Fibroblast of skin of left quadriceps (primary cell): ENCODE measurements at places on chromosomes 3 and 15.
A peak's percentile ranks its signal among the peaks of the same experiment; 100 is the strongest.

GRCh38 chr3:101513419-101513986 is 491 bp upstream of the SENP7 start:
- no peak for DNase-seq

GRCh38 chr15:100192097-100193080 is 149.4 kb downstream of the ADAMTS17 start:
- no peak for DNase-seq

DNA sequence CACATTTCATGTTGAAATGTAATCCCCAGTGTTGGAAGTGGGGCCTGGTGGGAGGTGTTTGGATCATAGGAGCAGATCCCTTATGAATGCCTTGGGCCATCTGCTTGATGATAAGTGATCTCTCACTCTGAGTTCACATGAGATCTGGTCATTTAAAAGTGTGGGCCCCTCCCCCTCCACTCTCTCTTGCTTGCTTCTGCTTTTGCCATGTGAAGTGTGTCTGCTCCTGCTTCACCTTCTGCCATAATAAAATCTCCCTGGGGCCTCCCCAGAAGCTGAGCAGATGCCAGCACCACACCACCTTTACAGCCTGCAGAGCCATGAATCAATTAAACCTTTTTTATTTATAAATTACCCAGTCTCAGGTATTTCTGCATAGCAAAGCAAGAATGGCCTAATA is 14.2 kb upstream of the CD200R1L start:
- DNase-seq = no peak

DNA sequence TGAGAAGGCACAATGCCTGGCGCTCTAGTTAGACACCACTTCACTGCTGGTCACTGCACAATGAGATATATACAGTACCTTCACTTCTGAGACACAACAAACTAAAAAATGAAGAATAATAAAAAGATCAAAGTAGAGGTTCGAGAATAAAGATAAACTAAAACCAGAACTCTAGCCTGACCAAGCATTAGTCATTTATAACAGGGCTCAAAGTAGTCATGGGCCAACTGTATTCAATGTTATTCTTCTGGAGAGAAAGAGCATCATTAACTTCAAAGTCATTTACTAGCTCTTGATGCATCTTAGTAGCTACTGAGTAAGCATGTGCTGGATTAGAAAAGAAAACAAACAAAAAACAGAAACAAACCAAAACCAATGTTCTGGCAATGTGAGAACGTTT is 145.2 kb downstream of the SSR3 start:
- DNase-seq = no peak

DNA sequence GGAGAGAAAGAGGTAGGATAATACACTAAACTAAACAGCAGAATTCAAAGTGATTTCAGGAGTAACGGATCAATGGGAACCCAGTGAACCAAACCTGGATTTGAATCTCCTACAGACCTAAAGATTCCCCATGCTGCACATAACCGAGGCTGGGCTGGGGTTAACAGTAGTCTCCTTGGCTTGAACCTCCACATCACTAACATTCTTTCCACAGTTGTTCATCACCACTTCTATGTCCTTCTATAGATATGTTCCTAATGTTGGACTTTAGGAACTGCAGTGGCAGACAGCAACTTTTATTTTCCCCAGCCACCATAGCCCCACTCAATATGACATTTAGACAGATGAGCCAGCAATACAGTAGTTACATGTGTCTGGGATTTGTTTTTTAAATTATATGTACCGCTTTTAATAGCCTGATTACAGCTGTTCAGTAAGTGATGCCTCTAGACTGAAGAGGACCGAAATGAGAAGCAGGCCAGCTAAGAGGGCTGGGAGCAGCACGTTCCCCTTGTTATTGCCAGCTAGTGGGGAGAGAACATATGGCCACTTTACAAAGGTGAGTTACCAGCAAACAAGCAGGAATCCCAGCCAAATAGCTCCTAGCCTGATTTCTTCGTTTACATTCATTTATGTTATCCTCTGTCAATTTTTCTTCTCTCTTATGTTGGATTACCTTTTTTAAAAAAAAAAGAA is 472.6 kb upstream of the CDIN1 start:
- DNase-seq = peak; percentile 20

GRCh38 chr15:73784291-73784690 is 31.1 kb upstream of the INSYN1 start:
- no peak for DNase-seq

- no peak for DNase-seq
Measured at GRCh38 chr3:161549261-161549660, 52.7 kb downstream of the OTOL1 start.

- no peak for DNase-seq
Measured at GRCh38 chr15:101028321-101028720, 109.2 kb downstream of the LRRK1 start.

GRCh38 chr3:175432376-175433025 is 573.4 kb downstream of the NAALADL2 start:
- peak; percentile 89 for DNase-seq

DNA sequence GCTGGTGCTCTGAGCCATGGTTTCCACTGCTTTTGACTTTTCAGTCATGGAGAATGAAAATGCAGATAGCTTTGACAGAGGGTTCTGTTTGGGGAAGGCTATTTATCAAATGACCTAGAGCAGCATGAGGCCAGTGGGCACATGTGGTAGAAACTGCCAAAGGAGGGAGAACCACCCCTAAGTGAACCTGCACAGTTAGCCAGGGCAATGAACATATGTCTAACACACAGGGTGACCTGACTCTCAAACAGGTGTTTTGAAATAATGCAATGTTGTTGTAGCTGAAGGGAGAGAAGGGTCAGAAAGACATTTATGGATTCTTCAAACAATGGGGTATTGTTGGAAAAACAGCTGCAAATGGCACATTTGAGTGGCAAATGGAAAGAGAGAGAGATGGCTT is 174.4 kb upstream of the FAM3D start:
- DNase-seq = no peak

DNA sequence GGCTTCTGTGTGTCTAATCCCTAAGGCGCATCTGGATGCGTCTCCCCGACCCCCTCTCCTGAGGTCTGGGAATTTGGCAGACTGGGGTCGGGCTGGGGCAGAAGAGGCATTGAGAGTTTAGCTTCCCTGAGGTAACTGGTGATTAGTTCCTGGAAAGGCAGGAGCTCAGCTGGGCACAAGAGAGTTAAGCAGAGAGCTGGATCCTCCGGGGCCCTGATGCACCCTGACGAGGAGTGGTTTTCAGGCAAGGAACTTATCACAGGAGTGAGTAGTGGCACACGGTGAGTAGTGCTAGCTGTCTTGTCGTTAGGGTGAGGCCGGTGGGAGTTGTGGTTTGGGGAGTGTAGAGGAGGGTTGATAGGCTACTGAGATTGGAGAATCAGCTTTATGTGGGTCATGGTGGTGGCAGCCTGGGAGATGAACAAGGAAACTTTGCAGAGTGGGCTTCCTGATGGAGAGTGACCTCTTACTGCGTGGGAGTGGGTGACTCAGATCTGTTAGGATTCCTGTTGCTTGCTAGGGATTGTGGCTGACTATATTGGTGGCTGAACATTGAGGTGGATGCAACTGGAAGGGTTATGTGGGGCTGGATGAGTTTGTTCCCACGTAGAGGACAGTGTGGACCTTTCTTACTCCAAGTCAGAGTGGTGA is 897 bp downstream of the RAD54L2 start:
- DNase-seq = no peak

DNA sequence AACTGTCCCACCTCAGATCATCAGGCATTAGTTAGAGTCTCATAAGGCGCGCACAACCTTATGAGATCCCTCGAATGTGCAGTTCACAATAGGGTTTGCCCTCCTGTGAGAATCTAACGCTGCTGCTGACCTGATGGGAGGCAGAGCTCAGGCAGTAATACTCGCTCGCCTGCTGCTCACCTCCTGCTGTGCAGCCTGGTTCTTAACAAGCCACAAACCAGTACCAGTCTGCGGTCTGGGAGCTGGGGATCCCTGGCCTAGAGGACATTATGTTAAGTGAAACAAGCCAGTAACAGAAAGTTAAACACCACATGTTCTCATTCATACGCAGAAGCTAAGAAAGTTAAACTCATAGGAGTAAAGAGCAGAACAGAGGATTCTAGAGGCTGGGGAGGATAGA is 47.0 kb downstream of the MAP3K13 start:
- DNase-seq = no peak

DNA sequence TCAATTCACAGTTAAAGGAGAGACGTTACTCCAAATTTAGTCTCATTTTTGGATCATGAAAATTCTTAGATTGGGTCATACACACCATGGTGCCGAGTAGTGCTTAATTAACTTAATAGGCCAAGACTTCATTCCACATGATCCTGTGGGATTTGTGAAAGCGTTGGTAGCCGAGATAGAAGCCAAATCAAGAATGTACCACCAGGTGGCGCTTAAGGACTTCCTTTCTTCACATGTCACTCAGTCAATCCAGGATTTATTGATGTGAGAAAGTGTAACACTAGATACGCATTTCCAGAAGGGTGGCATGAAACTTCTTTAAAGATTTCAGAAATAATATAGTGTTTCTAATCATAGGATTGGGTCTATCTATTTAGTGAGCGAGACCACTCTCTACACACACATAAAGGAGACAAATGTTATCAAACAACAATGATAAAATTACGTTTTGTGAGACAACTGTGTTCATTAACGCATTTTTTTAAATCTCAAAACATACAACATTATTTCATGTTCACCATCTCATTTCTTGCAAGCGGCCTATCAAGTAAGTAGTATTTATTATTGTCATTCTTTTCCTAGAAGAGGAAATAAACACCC is 436.1 kb downstream of the CHL1 start:
- peak; percentile 17 for DNase-seq

GRCh38 chr15:27219636-27220035 is 248.7 kb downstream of the GABRG3 start:
- DNase-seq = peak; percentile 40

GRCh38 chr3:126442094-126442855 is 33.4 kb downstream of the ZXDC start:
- DNase-seq = no peak

DNA sequence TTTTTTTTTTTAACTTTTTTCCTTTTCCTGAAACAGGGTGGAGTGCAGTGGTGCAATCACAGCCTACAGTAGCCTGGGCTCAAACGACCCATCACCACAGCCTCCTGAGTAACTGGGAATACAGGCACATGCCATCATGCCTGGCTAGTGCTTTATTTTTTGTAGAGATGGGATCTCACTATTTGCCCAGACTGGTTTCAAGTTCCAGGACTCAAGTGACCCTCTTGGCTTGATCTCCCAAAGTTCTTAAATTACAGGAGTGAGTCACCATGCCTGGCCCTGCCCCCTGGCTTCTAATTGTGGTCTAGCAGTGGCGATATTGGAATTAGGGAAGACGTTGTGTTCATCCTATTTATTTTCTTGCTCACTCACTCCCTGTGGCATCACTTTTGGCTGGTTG is 1138.4 kb downstream of the SI start:
- no peak for DNase-seq

DNA sequence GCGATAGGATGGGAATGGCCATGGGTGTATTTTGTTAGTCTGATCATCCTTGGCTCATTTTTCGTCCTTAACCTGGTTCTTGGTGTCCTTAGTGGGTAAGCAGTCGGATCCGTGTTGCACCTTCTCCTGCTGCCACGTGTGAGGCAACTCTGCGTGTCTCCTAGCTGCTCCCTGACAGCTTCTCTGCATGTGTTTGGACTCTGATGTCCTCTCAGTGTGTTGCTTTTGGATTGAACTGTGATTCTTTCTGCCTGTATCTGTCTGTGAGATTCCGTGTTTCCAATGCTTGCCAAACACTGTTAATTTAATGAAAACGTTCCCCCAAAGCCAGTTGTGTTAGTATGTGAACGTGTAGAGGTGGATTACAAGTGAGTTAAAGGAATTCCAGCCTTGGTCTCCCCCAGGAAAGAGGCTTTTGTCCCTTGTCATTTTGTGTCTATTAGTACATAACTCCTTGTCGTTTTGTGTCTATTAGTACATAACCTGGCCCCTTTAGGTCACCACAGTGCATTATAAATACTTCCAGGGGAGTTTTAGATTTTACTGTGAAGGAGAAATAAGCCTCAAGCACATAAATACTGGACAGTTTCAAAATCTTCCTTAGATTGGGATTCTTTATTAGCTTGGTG is 172.4 kb downstream of the CHDH start:
- no peak for DNase-seq

DNA sequence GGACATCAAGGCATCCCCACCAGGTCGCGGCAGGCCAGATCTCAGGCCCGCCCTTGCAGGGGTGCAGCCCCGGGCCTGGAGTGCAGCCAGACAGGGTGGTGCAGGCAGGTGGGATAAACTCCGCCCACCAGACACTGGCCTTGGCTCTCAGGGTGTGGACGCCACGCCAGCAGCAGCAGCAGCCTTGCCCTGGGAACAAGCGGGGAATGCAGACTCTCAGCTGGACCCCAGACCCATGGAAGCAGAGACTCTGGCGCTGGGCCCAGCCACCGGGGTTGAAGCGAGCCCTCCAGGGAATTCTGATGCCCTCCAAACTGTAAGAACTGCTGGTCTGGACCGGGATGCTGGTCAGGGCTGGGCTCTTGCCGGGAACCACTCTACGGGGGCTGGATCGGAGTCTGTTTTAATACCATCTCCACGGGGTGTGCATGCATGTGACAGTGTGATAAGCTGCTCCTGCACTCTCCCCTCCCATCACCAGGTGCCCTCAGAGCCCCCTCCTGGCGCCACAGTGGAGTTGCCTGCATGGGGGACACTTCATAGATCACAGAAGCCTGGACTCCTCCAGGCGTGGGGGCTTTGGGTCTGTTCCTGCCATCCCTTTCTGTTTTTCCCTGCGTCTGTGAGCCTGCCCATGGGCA is 142.7 kb downstream of the NSMCE3 start:
- no peak for DNase-seq

- DNase-seq = no peak
Measured at GRCh38 chr3:191393146-191393545, 62.8 kb upstream of the UTS2B start.

DNA sequence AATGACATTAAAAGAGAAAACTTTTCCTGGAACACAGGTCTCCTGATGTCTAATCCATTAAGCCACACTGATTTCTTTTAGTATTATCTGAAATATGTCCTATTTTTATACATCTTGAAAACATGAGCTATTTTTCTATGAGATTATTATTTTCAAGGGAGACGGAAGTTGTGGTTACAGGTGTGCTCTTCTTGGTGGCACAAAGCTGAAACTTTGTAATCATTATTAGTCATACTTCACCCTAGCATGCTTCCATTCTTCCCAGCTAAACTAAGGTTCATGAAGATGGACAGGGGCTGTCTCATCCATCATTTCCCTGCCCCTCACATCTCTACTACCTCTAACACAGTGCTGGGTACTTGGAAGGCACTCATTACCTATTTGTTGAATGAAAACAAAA is 85.6 kb upstream of the POU1F1 start:
- DNase-seq = no peak

- DNase-seq = no peak
Measured at GRCh38 chr15:40841741-40842140, 2.1 kb upstream of the SPINT1 start.

DNA sequence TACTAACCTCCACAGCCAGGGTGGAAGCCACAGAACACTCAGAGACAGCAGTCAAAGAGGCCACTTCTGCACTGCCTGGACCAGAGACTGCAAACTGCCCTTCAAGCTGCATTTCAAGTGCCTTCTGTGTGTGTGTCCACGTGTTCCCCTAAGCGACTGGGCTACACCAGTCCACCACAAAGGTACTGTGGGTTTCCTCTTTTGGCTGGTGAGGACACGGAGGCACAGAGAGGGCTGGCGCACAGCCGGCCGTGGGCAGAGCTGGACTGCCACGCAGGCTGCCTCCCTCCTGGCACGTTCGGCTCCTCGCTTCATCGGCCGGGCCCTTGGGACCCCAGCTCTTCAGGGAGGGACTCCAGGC is 60.9 kb downstream of the MGLL start:
- DNase-seq = no peak

- no peak for DNase-seq
Measured at GRCh38 chr3:125141596-125142419, 70.7 kb downstream of the SLC12A8 start.
